Naive thymus-derived CD8-positive, alpha-beta T cell (primary cell): ENCODE measurements at places on chromosomes 13 and 19.
A peak's percentile ranks its signal among the peaks of the same experiment; 100 is the strongest.

- no peak for DNase-seq
Measured at GRCh38 chr13:87453244-87453643, 217.9 kb upstream of the SLITRK5 start.

- no peak for DNase-seq
Measured at GRCh38 chr13:51714663-51715168, 89.2 kb downstream of the DHRS12 start.

DNA sequence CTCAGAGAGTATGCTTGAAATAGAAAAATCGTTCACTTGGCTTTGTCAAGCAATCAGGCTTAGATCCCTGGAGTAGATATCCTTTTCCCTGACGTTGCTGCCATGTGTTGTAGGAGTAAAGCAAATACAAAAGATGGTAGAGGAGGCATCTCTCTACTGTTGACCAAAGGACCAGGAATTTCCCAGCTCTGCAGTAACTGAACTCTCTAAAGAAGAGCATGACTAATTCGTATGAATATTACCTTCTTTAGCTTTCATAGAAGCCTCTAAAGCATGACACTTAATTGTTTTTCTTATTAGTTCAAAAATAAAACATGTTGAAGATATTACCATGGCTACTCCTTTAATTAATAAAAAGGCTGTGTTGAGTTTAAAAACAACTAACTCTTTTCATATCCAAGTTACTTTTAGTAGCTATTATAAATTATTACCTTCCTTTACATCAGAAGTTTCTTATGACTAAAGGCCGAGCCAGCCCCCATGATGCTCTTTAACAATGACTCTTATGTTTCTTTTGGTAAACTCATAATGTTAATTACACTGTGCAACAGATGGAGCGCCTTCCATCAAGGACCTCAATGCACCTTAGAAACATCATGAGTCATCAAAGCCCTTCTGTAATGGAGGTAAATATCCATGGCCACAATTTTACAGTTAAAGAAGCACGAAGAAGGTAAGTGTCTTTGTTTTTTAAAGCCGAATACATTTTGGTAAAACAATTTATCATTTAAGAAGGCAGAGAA, 352.4 kb downstream of the KLF5 start:
- no peak for DNase-seq

GRCh38 chr13:25574437-25575411, 202.9 kb downstream of the ATP8A2 start:
- peak; percentile 72 for DNase-seq

GRCh38 chr19:13039211-13039789, 44.0 kb downstream of the NFIX start:
- no peak for DNase-seq

- DNase-seq, result peak; percentile 78
Measured at GRCh38 chr19:45882652-45883585, 3.0 kb downstream of the IRF2BP1 start.

DNA sequence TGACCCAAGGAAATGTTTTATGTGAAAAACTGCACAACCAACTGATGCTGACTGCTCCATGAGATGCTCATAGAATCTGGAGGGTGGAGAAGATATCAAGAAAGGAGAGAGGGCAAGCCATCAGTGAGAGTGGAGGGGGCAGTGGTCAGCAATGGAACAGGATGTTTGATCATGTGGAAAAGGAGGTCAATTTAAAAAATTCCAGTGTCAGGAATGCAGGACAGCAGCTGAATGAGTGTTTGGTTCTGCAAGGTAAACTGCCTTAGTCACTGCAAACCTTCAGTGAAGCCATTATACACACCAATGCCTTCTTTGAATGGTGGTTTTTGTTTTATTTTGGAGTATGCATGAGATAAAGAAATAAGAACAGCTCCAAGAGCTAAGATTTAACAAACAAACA, 121.5 kb downstream of the FGF14 start:
- no peak for DNase-seq

GRCh38 chr19:16650821-16651220, 9.1 kb downstream of the SMIM7 start:
- DNase-seq, result no peak

- no peak for DNase-seq
Measured at GRCh38 chr19:16892436-16892835, 3.6 kb downstream of the F2RL3 start.

- DNase-seq, result no peak
Measured at GRCh38 chr13:42836930-42837690, 55.7 kb downstream of the FAM216B start.

GRCh38 chr19:2731181-2731995, 8.4 kb downstream of the SLC39A3 start:
- no peak for DNase-seq

- no peak for DNase-seq
Measured at GRCh38 chr13:111122631-111123030, 7.5 kb downstream of the ARHGEF7 start.

GRCh38 chr13:47111499-47111898, 214.6 kb upstream of the HTR2A start:
- no peak for DNase-seq

GRCh38 chr13:100652510-100652909, 22.1 kb downstream of the TMTC4 start:
- DNase-seq, result no peak

GRCh38 chr19:17185590-17185989, 29.6 kb upstream of the USE1 start:
- no peak for DNase-seq

DNA sequence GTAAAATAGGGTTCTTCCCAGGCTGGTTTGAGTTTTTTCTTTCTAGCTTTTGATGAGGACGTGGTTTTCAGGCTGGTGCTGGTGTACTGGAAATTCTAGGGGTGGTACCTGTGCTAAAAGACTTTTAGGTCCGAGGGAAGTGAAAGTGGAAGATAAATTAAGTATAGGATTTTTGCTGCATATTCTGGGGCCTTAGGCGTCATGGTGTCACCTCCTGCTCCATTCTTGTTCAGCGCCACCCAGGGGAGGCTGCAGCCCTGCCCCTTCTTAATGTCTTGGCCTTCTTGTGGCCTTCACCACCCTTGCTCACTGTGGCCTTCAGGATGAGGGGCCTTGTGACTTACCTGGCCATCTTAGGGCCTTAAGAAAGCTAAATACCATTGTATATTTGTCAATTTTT, 12.4 kb downstream of the ZNF552 start:
- DNase-seq, result no peak

DNA sequence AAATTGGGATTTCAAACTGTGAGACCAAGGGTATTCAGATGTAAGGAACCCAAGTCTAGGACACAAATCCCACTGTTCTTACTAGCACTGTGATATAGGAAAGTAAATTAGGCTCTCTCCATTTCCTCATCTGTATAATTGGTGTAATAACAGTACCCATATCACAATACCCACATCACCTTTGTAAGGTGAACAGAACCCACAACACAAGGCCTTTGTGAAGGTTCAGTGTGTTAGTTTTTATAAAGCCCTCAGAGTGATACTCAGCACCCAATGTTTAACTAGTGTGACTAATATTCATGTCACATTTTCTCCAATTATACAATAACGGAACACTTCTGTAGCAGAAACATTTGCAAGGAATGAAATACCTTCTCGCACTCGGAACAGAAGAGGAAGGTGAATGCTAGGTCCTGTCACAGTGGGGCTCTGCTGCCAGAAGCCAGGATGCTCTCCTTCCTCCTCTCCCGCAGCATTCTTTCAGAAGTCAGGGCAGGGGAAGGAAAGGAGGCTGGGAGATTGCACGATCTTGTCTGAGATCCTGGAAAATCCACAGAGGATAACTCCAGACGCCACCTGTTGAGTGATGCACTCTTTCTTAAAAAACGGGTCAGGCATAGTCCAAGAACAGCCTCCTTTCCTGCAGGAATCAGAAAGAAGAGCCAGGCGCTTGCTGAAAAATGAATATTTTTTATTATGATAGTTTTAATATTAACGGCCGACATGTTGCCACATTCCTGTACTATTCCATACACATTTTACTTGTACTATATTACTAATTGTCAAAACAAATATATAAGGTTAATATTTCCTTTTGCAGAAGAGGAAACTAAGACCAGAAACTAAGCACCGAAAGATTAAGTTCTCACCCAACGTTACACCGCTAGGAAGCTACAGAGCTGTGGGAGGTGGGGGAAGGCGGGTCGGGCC, 762 bp downstream of the ZNF45 start:
- DNase-seq, result no peak

DNA sequence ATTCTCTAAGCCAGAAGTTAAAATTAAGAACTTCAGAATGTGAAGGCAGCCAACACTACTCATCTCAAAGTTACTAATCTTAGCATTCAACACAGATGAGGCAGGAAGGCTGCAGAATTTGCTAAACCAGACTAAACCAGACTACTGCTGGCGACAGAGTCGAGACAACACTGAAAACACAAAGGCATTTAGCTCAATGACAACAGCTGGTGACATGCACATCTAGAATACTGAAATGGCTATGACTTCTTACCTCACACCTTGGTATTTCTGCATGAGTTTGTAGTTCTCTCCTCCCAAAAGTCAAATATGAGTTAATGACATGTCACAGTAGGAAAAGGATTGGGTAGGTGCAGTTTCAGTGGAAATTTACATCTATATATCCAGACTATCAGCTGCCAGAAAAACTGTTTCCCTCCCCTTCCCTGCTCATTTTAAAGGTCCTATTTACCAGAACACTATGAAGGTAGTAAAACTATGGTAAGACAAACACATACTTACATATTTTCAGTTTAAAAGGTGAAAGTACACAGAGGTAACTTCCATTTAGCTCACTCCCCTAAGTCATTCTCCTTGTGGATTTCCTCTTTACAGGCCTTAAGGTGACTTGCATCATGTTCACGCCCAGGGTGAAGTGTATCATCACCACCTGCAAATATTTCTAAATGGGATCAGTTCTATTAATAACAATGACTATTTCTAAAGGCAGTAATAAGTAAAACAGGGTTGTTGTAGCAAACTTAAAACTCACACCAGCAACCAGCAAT, 21.4 kb downstream of the FOXO1 start:
- no peak for DNase-seq

GRCh38 chr13:113064000-113064533, 41.5 kb upstream of the F7 start:
- no peak for DNase-seq

GRCh38 chr13:77338329-77338728, 11.4 kb upstream of the MYCBP2 start:
- DNase-seq, result no peak

- no peak for DNase-seq
Measured at GRCh38 chr19:11203194-11204075, 6.1 kb upstream of the KANK2 start.

DNA sequence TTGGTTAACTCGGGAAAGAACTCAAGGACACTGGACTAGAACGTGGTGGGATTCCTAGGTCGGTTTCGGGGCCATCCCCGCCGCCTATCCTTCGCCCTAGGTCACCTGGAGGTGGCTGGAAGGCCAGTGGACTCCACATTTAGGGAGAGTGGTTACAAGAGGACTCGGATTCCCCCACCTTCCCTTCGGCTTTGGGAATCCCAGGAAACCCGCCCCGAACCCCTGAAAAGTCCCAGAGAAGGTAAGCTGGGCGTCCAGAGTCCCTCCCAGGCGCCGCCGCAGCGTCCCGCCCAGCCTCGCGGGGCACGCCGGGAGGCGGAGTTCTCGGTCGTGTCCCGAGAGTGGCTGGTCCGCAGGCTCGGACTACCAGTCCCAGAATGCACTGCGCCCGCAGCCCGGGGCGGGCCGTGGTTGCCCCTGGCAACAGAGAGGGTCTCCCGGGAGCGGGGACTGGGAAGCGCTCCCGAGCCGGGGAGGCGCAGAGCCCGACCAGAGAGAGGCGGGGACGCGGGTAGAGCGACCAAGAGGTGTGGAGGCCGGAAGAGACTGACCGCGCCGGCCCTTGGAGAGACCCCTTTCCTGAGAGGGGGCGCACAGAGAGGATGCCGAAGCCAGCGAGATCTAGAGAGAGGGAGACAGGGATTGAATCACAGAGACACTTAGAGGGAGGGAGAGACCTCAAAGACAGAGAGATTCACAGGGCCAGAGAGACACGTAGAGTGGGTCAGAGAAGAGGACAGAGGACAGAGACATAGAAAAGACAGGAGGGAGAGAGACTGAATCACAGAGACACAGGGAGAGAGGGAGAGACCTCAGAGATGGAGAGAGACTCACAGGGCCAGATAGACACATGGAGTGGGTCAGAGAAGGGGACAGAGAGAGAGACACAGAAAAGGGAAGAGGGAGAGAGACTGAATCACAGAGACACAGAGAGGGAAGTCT, 2.6 kb upstream of the PRKCG start:
- peak; percentile 71 for DNase-seq

GRCh38 chr19:48539503-48540096, 12.4 kb upstream of the SULT2B1 start:
- no peak for DNase-seq

DNA sequence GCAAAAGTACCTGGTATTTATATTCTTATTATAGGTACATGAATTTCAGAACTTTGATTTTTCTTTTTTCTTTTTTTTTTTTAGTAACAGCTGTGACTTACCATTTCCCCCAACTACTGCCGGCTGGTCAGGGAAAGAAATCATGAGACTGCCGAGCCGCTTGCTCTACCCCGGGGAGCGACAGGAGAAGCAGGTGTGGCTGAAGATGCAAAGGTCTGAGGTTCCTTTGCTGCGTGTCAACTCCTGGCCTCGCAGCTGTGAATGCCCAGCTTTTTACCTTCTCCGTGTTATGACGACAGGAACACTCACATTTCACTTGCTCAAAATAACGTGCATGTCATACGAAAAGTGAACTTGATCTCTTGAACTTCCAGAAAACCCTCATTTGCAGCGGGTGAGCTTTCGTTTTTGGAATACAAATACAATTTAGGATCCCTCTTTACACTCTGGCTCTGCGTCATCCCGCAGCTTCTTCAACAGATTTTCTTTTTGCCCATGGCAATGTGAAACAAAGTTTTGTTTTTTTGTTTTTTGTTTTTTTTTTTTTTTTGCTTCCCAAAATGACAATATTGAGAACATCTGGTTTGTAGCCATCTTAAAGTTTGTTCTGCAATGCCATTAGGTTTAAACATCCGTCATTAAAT, 117.9 kb downstream of the EFNB2 start:
- DNase-seq, result no peak

GRCh38 chr19:54245936-54246335, 3.3 kb upstream of the LILRA6 start:
- no peak for DNase-seq

DNA sequence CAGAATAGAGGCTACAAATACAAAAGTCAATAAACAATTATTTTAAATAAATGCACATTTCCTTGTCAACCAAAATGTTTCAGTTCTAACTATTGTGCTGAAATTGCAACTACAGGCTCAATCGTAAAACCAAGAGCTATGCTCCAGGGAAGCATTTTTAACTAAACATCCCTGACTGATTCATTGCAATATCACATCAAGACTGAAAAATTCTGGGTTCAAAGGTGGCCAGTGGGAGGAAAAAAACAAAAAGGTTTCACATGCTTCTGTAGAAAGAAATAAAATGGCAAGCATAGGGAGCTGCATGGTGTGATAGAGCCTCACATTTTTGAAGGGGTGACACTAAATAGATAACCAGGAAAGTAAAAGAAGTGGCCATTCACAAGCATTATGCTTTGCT, 862.8 kb downstream of the PCDH9 start:
- no peak for DNase-seq
